ENCODE measurements at places on chromosomes 16 and 17. TPM values are rescaled to one million over a fixed set of nuclear protein-coding genes. Genes with fewer than 3 reads are reported as not detected.

Gene FBXW10B
- total RNA-seq: 0.43 TPM

DNA sequence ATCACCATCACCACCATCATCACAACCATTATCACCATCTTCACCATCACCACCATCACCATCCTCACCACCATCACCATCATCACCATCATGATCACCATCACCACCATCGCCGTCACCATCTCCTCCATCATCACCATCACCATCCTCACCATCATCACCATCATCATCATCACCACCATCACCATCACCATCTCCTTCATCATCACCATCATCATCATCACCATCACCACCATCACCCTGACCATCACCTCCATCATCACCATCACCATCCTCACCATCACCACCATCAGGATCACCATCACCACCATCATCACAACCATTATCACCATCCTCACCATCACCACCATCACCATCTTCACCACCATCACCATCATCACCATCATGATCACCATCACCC is 14.1 kb downstream of the SCNN1B start:
- no peak for DNase-seq

Gene FTO
- total RNA-seq: 22.8 TPM

Gene C16orf96
- total RNA-seq: not detected

Gene ZFP90
- total RNA-seq: 9.3 TPM

- DNase-seq: no peak
Measured at GRCh38 chr16:1026784-1027500, 45.4 kb downstream of the SOX8 start.

DNA sequence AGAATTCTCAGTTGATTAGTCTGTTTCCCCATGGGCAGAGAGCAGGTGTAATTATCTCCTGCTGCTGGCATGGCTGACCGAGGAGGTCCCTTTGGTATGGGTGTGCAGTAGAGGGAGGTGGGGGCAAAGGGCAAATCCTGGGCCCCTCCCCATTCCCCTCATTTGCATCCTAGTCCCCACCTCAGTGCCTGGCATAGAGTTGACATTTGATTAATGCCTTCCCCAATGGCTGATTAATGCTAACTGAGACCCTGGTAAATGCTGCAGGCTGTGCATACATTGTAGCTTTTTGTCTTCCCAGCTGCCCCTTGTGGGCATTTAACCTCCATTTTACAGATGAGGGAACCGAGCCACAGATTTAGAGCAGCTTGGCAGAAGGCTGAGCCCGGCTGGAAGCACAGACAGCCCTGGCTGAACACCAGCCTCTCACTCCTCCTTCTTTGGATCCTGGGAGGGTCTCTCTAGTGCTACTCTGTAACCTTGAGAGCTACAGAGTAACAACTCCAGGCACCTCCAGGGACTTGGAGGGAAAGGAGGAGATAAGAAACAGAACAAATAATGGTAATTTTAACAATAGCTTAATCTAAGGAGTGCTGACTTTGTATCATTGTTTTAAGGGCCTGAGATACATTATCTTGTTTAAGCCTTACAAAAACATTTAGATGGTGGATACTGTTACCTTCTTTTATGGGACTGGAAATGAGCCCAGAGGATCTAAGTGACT is 5.1 kb downstream of the PLCG2 start:
- no peak for DNase-seq

Gene LITAF
- total RNA-seq: 128 TPM
